ENCODE measurements at places on chromosomes 12 and 14. TPM values are rescaled to one million over a fixed set of nuclear protein-coding genes. Genes with fewer than 3 reads are reported as not detected.

The FAM222A gene
- 0.26 TPM for total RNA-seq

The DPY19L2 gene
- 0.26 TPM for total RNA-seq

The KRT5 gene
- 0.13 TPM for total RNA-seq

The CLEC1B gene
- not detected for total RNA-seq

DNA sequence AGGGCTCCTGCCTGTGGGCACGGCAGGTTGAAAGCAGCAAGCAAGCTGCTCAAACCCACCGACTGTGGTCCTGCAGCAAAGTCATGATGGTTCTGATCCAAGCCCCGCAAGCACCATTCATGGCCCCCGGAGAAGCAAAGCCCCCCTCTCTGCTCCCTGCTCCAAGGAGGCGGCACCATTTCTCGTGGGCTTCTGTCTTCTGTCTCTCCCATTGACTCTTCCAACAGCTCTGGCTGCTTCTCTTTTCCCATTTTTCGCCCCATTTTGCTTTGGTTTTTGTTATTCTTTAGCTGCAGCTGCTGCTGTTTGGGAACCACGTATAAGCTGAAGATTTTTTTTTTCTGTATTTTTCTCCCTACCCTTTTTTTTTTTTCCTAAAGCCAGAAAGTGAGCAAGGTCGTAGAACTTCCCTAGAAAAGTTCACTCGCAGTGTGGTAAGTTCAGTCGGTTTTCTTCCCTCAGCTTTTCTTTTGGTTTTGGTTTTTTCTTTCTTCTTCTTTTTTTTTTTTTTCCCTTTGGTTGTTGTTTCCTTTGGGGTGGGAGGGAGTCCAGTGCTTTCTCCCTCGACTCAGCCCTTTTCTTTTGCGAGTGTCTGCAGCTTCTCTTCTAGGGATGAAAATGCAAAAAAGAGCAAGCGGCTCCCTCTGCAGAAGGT, 354.1 kb downstream of the DPF3 start:
- DNase-seq = no peak

- DNase-seq = peak; percentile 53
Observed at GRCh38 chr12:25788707-25789442, 169.6 kb upstream of the RASSF8 start.

GRCh38 chr14:35766036-35766699, 42.9 kb downstream of the RALGAPA1 start:
- DNase-seq = no peak

DNA sequence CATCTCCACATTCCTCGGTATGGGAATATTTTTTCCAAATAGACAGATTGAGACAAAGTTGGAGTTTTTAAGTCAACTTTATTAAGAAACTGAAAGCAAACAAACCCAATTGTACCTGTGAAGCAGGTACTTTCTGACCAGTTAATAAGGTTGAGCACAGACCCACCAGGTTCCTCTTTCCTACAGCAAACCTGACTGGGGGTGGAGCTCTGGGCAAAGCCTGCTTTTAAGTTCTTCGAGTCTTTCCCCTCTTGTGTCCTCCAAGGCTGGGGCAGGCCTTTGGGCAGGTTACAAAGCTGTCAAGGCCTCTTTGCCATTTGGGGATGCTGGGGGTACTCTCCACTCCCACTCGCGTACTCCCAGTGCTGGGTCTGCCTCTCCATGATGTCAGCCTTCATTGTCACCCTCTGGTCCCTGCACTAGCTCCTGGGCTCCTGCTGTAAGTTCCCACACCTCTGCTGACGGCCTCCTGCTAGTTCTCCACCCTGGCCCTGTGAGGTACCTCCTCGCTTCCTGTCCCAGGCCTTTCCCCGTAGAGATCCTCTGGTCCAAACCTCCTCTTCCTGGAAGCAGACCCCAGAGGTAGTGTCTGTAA, 3.2 kb downstream of the KCNH3 start:
- no peak for DNase-seq

DNA sequence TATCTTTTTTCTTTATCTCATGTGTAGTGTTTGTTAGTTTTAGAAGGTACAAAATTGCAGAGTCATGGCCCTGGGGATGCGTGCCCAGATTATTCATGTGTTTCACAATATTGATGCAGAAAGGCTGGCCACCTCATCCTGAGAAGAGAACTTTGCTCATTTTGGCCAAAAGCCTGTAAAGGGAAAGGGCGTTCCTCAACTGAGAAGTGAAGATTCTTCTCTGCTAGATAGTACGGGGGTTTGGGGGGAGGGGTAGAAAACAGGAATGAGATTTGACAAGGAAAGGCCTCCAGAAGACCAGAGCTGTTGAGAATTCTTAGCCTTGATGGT, 1.7 kb downstream of the MGST1 start:
- DNase-seq = peak; percentile 35

All from dermis microvascular lymphatic vessel endothelial cell (primary cell).